AG08396 (cell line): ENCODE measurements at places on chromosomes 6 and 20.

DNA sequence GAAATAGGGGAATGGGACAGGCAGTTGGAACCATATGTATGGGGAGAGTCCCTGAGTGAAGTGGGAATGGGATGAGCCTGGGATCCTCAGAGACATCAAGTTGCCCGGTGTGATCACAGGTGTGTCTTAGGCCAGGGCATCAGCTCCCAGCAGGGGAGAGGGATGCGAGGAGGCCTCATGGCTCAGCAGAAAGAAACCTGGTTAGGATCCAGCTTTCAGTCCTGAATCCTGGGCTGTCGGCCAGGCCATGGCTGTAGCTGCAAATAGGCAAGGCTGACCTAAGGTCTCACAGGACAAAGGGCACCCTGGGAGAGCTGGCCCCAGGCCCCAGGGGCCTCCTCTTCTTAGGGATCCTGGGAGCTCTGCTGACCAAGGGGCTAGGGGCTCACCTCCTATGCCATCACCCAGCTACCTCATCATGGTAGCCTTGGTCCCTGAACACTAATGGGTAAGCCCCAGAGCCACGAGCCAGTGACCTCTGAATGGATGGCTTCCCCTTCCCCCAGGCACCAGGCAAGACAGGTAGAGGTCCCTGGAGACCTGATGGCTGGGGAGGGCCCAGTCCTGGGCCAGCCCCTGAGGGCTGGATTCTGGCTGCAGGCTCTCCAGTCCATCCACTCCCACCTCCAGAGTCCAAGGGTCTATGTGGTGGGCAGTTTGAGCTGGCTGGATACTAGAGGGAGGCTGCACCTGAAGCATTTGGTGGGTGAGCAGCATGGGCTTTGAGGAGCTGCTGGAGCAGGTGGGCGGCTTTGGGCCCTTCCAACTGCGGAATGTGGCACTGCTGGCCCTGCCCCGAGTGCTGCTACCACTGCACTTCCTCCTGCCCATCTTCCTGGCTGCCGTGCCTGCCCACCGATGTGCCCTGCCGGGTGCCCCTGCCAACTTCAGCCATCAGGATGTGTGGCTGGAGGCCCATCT lies at the start of gene SLC22A7:
SLC22A7 (plus strand) TSS at position 617 of the 921 bp plus-strand sequence; CDS start at position 716, 99 bp downstream.
- DNase-seq = peak; percentile 38

- DNase-seq = no peak
These were observed 12.1 kb downstream of the NCR2 start for GRCh38 chr6:41347378-41348050.

- no peak for DNase-seq
These were observed 44.2 kb downstream of the PMEPA1 start for GRCh38 chr20:57665589-57665971.

- no peak for DNase-seq
These were observed 123.6 kb upstream of the SHLD1 start for GRCh38 chr20:5626603-5627002.

- no peak for DNase-seq
These were observed 200.2 kb downstream of the CENPW start for GRCh38 chr6:126540161-126540560.

GRCh38 chr6:52135217-52135616 lies 47.8 kb upstream of the PKHD1 start:
- DNase-seq = no peak

GRCh38 chr6:46794068-46794467 lies 879 bp downstream of the MEP1A start:
- no peak for DNase-seq

GRCh38 chr6:174036-174435 lies 118.3 kb upstream of the DUSP22 start:
- no peak for DNase-seq

DNA sequence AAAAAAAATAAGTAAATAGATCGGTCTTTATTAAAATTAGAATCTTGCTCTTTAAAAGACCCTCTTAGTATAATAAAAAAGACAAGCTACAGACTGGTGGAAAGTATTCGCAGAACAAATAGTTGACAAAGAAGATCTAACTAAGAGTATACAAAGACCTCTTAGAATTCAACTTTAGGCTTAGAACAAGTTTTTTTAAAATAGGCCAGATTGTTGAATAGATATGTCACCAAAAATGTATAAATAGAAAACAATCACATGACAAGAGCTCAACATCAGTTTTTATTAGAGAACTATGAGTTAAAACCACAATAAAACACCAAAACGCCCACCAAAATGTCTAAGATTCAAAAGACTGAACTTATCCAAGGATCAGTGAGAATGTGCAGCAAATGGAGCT lies 632.7 kb upstream of the PTCHD4 start:
- no peak for DNase-seq

- no peak for DNase-seq
These were observed 109.7 kb upstream of the FOXQ1 start for GRCh38 chr6:1202201-1202600.

DNA sequence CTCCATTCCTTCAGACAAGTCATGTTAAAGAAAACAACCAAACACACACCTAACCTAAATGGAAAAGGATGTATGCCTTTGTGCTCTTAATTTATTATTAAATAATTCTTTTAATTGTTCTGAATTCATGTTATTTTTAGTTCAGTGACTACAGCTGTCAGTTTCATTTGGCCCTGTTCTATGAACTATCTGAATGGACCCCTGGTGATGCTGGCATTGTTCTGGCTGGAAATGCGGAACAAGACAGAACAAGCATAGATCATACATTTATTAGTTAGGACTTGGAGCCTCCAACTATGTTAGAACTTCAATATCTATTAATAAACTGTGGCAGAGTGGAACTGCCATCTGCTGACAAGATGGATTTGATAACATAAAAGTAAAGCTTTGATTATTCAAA lies 5.7 kb downstream of the MAP3K7 start:
- no peak for DNase-seq
